ENCODE measurements at places on chromosomes 2 and 18. TPM values are rescaled to one million over a fixed set of nuclear protein-coding genes. Genes with fewer than 3 reads are reported as not detected.

DNA sequence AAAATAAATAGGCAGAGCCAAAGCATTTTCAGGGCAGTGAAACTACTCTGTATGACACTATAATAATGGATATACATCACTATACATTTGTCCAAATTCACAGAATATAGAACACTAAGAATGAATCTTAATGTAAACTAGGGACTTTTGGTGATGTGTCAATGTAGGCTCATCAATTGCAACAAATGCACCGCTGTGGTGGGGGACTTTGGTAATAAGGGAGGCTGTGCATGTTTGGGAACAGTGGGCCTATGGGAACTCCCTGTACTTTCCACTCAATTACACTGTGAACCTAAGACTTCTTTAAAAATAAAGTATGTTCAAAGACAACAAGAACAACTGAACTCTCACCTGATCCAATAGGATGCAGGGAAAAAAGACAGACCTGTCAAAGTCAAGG is 220.7 kb downstream of the CMPK2 start:
- no peak for DNase-seq

DNA sequence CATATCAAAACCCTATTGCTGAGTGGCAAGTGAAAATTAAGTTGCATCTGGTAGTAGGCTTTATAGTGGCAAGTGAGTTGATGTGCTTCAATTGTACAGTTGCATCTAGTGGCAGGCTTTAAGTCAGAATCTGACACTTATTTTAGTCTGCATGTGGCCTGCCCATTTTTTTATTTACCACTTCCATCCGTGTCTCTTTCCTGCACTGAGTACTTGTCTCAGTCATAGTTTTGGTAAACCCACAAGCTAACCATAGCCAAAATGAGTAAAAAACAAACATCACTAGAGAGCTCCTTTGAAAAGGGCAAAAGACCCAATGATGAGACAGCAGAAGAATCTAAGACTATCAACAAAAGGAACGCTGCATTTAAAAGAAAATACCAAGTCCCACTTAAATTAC is 96.0 kb upstream of the CRACDL start:
- DNase-seq: no peak

DNA sequence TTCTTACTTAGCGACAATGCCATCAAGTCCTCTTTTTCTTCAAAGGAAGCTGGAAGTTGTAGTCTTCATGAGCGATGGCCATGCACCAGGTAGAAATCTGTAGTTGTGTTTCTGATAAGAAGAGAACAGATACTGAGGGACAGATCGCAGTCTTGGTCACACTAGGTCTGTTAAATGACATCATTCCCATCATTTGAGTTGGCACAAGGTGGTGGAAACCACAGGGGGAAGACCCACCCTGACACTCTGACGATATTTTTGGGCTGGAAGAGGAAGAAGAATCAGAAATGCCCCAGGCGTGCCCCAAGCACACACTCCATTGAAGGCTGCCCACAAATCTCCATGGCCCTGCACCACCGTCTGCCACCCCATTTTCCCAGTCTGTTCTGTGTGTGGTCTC is 89.0 kb upstream of the BOD1L2 start:
- no peak for DNase-seq

Gene STPG4
- polyA plus RNA-seq: not detected

- no peak for DNase-seq
Measured at GRCh38 chr2:1697601-1698000, 46.7 kb downstream of the PXDN start.

Gene MAP3K19
- not detected for polyA plus RNA-seq

Gene GCG
- polyA plus RNA-seq: 15.6 TPM

Gene MPP4
- polyA plus RNA-seq: 0.13 TPM

GRCh38 chr2:48134704-48135103 is 228.4 kb upstream of the FBXO11 start:
- no peak for DNase-seq

Gene HOXD11
- polyA plus RNA-seq: not detected

GRCh38 chr2:128603411-128603924 is 284.8 kb upstream of the HS6ST1 start:
- no peak for DNase-seq

DNA sequence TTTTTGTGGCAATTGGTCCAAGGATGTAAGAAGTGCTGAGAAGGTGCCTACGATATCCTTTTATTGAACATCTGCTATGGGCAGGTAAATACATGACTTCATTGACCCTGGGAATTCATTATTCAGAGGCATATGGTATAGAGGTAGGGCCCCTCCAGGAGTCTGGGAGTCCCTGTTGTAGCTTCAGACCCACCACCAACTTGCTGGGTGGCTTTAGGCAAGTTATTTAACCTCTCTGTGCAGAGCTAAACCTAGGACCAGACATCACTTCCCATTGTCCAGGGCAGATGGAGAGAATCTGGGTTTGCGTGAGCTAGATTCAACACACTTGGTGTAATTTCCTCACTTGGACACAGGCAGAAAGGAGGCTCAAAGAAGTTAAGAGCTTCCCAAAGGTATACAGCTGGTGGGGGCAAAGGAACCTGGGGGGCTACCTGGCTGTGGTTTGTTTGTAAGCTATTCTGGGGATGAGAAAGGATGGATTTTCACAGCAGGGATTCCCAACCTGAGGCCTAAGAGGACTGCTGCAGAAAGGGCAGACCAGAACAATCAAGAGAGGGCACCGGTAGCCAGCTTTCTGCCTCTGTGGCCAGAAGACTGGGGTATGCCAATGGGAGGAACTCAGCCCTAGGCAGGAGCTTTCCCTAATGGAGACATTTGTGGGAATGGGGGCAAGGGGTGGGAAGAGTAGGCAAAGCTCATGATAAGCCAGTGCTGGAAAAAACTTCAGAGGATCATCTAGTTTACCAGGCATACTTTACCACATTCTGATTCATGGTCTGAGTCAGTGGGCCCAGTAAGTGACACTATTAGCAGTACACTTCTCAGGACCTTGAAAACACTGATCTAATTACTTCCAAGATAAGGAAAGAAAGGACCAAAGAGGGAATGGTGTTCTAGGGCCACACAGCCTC is 102.7 kb upstream of the SMAD2 start:
- DNase-seq: no peak

Gene PLEKHH2
- 7.4 TPM for polyA plus RNA-seq

DNA sequence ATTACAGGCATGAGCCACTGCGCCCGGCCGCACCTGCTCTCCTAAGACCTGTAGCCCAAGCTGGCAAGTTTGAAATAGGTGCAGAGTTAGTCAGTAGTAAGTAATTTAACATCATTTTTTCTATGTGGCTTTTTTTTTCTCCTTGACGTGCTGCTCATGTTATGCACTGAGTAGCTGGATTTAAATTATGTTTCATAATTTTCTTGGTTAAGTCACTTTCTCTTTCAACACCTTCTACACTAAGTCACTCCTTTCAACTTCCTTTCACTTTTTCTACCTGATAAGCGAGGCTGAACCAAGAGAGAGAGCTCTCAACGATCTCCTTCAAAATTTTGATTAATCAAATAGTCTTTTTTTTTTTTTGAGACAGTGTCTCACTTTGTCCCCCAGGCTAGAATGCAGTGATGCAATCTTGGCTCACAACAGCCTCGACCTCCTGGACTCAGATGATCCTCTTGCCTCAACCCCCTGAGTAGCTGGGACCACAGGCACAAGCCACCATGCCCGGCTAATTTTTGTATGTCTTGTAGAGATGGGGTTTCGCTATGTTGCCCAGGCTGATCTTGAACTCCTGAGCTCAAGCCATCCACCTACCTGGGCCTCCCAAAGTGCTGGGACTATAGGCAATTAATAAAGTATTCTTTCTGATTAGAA is 13.1 kb downstream of the CASP8 start:
- DNase-seq: no peak

GRCh38 chr2:74457549-74458131 is 598 bp upstream of the WBP1 start:
- DNase-seq: no peak

GRCh38 chr18:3773303-3773702 is 323.3 kb downstream of the TGIF1 start:
- no peak for DNase-seq

Measured in forelimb muscle (tissue), 1 donor.